Daoy (cell line): ENCODE measurements at places on chromosomes 12 and 14. TPM values are rescaled to one million over a fixed set of nuclear protein-coding genes. Genes with fewer than 3 reads are reported as not detected.

DNA sequence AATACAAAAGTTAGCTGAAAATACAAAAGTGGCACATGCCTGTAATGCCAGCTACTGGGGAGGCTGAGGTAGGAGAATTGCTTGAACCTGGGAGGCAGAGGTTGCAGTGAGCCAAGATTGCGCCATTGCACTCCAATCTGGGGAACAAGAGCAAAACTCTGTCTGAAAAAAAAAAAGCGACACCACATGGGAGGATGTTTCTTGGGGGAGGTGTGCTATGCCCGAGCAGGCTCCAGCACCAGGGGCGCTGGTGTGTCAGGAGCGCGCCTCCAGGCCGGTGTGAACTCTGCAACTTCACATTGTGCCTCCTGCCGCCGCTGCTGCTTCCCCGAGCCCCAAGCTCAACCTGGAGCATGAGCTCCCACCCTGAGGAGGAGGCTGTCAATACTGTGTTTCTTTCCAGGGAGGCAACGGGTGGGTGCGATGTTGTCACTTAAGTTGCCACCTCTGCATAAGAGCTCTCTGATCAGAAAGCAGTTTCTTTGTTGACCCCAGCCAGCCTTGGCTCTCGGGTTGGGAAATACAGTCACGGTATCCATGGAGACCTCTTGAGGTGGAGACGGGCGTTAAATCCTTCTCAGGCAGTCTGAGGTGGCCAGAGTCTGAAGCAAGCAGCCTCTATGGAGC, 18.9 kb downstream of the DEGS2 start:
- no peak for DNase-seq

DNA sequence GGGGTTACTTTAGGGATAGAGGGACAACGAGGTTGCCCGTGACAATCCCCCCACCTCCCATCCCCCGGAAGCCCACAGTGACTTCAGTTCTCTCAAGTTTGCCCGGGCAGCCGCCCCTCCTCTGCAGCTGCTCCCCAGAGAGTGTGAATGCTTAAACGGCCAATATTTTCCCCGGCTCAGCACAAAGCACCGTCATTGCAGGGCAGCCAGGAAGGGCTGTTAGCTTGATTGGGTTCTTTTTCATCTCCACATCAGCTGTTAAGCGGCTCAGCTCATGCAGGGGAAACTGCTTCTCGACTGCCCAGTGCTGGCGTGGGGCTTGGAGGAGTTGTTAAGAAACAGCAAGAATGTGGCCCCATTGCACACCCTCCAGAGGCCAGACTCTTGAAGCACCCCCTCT, 120.5 kb upstream of the NCOR2 start:
- DNase-seq = peak; percentile 29

GRCh38 chr12:108268397-108268796, 70.7 kb downstream of the CMKLR1 start:
- no peak for DNase-seq

GRCh38 chr14:38528582-38528981, 272.7 kb upstream of the CLEC14A start:
- no peak for DNase-seq

GRCh38 chr12:68293347-68293746, 38.8 kb downstream of the MDM1 start:
- no peak for DNase-seq

DNA sequence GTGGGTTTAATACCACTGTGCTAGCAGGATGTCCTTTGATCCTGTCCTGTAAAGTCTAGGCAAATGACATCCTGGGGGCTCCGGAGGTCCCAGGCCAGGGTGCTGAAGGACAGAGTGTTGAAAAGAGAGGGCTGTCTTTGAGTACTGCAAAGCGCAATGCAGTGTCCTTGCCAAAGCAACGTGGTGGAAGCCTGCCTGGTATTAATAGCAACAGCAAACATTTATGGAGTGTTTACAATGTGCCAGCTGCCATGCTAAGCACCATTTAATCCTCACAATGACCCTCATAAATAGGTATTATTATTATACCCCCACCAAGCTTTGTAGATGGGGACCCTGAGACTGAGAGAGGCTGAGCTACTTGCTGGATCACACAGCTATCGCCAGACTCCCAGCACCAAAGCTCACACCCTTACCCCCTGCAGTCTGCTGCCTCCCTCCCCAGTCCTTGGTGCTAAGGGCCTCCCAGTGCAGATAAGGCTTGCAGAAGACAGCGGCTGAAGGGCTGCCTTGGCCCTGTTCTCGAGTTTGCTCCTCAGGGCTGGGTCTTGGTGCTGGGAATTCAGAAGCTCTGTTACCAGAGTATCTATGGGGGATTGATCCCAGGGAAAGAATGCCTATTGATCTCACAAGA, 427.7 kb downstream of the FUT8 start:
- no peak for DNase-seq

DNA sequence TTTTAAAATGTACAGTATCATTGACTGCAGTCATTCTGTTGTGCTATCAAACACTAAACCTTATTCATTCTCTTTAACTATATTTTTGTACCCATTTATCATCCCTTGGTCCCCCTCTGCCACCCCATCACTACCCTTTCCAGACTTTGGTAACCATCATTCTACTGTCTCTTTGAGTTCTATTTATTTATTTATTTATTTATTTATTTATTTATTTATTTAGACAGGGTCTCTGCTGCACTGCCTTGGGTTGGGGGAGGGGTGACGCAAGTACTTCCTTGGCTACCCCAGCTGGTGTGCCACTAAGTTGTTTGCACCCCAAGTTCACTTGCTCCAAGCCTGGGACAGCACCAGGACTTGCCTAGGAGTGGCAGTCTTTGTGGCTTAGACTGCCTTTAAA, 427.8 kb upstream of the NOVA1 start:
- no peak for DNase-seq

DNA sequence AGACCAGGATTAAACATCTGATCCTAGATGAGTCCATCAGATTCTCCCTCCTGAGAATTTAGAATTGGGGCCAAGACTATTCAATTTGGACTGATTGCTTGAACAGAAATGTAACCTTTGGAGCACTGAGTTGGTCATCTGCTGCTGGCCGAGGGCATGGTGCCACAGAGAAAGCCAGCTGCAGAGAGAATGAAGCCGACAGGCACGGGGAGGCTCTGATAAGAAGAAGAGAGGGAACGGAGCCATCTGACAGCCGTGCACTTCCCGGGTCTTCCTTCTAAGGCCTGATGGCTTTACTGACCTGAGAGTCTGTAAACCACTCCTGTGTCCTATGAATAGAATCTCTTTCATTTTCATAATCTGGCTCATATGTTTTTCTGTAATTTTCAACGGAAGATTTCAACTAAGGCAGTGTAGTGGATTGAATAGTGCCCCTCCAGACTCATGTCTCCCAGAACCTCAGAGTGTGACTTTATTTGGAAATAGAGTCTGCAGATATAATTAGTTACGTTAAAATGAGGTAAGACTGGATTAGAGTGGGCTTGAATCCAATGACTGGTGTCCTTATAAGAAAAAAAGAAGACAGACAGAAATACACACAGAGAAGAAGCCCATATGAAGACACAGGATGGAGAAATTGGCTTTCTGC, 39.1 kb upstream of the FRS2 start:
- no peak for DNase-seq

- DNase-seq = no peak
These were observed 3.2 kb downstream of the AGAP2 start for GRCh38 chr12:57735198-57735855.

GRCh38 chr12:5220835-5221234, 177.2 kb downstream of the KCNA5 start:
- DNase-seq = peak; percentile 80

DNA sequence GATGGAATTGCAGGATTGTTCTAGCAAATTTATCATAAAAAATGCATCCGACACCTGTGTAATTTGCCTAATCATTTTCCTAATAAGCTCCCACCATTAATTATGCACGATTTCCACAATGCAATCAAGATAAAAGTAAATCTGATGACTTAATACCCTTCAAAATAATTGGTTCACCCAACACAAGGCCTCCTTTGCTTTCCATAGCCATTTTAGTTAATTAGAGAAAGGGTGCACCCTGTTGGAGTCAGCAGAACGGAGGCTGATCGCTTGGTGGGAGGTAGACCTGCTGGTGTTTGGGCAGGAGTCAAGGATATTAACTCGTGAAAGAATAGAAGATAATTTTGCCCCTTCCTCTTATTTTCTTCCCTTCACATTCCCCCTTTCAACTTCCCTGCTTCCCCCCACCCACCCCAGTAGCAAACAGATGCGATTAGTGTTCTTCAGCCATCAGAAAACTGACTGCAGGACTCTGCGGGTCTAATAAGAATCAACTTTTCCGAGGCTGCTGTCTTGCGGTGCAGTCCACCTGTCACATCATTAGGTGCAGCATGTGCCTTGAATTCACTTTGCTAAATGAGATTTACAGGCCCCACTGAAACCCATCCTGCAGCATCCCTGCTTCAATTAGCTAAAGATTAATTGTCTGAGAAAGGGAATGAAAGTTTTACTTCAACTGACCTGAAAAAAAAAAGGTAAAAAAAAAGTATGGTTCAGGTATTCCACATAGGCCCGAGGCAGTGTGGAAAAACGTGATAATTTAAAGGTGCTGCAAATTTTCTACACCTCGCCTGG, 553.7 kb upstream of the LMO3 start:
- no peak for DNase-seq

SERPINA9 gene
- total RNA-seq = 0.11 TPM in 1 of 2 replicates, not detected in the other

GPR84 gene
- total RNA-seq = not detected in 2 replicates

TEX52 gene
- not detected in 2 replicates for total RNA-seq
